ENCODE measurements at places on chromosomes 1 and 21.

- no peak for DNase-seq
Observed at GRCh38 chr21:16426936-16427335, 697.2 kb downstream of the USP25 start.

- DNase-seq = peak; percentile 76
Observed at GRCh38 chr21:33266789-33267135, 595 bp downstream of the IL10RB start.

- DNase-seq = no peak
Observed at GRCh38 chr1:174569240-174569639, 121.5 kb downstream of the GPR52 start.

DNA sequence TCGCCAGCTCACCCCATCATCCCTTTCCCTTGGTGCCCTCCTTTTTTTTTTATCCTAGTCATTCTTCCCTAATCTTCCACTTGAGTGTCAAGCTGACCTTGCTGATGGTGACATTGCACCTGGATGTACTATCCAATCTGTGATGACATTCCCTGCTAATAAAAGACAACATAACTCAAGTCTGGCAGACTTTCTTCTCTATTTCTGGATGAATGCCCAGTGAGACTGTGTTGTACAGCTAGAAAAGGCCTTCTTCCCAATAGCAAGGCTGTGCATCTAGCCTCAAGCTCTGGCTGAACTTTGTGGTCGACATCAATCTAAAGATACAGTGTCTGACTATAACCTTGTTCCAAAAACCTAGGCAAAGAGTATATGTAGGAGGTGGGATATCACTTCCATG, 6.4 kb downstream of the IL24 start:
- DNase-seq = no peak

- no peak for DNase-seq
Observed at GRCh38 chr1:56200896-56201295, 378.5 kb downstream of the PLPP3 start.

- DNase-seq = no peak
Observed at GRCh38 chr1:7659514-7659913, 111.6 kb upstream of the VAMP3 start.

DNA sequence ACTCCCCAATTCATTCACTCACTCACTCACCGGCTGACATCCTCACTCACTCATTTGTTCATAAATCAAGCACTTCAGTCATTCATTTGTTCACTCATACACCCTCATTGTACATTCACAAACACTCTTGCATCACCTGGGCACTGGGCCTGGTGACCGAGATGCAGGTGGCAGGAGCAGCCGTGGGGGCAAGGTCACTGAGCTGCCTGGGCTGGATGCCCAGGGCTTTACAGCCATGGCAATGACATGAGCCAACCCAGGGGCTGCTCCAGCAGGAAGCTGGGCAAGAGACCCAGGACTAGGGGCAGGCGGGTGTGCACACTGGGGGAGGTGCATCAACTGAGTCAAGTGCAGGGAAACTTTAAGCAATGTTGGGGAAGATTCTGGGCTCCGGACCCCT, 113.6 kb upstream of the IGSF21 start:
- DNase-seq = no peak

DNA sequence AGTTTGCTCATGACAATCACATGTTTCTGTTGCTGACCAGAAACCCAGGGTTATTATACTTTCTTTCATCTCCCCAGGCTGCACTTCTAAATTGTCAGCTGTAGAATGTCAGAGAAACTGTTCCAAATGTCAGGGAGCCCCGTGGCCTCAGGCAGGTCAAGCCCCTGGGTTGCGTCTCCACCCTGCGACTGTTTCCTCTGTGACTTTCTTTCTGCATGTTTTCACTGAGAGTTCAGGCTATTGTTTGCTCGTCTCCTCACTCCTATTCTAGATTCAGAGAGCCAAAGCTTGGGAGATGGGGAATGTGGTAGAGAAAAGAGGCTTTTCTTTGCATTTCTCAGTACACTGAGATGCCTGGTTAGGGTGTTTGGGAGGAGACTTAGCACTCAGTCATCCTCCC, 97.4 kb downstream of the CENPF start:
- no peak for DNase-seq
